ENCODE measurements at places on chromosomes 1 and 21.
A peak's percentile ranks its signal among the peaks of the same experiment; 100 is the strongest.

DNA sequence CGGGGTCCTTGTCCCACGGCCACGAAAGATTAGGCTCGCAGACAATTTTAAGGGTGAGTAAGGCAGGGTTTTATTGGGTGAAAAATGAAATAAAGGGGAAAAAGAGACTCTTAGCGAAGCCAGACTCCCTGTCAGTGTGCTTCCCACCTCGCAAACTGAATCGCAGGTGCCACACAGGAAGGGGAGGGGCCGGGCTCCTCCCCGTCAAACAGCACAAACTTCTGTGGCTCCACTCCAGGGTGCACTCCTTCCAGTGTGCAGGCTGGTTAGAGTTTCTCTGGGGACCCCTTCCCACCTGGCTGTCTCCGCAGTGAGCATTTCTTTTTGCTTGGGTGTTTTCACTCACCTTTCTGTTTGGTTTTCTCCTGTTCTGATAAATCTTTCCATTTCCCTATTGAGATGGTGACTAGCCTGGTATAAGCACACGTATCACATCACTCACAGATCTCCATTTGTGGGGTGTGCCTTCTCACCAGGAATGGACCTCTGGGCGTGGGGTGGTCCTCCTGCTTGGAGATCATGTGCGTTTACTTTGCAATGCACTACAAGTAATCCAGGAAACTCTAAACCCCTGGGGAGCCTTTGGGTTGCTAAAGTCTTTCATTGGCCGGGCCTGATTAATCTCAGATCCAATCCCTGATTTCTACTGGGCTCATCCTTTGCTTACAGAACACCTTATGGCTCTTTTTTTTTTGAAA, 37.6 kb upstream of the GALNT2 start:
- DNase-seq: no peak

GRCh38 chr21:29117372-29117955, 13.0 kb upstream of the MAP3K7CL start:
- DNase-seq: no peak

GRCh38 chr21:41746744-41747006, 20.2 kb downstream of the RIPK4 start:
- no peak for DNase-seq

DNA sequence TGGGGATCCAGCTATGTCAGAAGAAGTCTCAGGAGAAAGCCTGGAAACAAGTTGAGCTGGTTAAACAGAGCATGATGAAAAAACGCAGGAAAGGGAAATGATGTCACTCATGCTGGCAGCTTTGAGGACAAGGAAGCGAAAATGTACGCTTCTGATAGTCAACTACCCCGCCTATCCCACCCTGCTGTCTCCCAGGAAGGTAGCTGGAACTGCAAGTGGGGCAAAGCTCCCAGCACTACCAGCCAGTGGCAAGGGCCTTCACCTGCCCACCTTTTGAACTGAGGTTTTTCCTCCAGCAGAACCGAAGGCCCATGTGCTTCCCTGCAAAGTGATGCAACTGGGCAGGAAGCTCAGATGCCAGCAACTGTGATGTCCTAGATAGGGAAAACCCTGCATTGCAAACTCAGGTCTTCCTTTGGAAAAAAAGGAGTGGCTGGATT, 6.3 kb upstream of the IL20 start:
- DNase-seq: no peak

DNA sequence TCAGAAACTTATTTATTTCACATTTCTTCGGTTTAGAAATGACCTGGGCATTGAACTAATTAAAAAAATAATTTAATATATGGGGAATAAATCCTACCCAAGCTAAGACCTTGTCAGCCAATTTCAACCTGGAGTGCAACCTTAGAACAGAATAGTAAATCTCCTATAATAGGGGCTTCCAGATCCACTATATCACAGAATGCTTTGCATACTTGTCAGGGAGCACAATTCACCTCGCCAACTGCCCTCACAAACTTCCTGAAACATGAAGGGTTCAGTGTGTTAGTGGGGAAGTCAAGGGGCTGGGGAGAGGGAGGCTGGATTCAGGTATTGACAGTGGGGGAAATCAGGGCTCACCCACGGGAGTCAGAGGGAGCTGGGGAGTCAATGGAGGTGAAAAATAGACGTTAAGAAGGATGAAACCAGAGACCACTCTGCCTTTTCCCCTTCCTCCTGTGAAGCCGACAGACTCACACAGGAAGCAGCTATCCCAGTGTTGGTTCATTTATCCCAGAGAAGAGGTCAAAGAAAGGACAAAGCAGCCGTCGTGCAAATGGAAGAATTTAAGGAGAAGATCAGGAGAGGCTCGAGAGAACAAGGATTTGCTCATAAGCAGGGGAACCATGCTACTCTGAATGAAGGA, 453.3 kb downstream of the NUF2 start:
- no peak for DNase-seq

DNA sequence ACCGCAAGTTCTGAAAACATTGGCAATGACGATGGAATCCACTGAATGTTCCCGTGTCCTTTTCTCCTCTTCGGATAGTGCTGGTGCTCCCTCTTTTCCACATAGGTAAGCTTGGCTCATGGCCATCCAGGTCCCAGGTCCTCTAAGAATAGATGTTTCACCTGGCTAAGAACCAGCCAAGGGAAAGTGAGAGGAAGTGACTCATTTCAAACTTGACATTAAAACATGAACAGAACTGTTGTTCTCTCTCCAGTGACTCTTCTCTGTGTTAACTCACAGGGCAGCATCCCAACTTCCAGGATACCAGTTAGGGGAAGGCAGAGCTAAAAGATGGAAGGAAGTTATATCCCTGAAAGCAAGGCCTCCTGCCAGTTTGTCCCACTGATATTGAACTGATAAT, 493.8 kb upstream of the CHRM3 start:
- DNase-seq: no peak

DNA sequence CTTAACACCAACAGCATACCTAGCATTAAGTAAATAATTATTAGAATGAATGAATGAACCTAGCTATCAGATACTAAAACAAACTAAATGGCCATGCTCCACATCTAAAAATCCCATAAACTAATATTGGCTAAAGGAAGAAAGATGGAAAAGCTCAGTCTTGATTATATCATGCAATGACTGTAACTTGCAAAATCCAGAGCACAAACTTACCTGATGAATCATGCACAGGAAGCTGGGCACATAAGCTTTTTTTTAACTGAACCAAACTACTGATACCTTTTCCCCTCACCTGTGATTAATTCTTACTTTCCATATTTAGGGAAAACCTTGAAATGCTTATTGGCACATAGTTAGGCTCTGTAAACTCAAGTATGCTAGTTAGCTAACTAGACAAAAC, 70.2 kb downstream of the KIF14 start:
- DNase-seq: peak; percentile 42

DNA sequence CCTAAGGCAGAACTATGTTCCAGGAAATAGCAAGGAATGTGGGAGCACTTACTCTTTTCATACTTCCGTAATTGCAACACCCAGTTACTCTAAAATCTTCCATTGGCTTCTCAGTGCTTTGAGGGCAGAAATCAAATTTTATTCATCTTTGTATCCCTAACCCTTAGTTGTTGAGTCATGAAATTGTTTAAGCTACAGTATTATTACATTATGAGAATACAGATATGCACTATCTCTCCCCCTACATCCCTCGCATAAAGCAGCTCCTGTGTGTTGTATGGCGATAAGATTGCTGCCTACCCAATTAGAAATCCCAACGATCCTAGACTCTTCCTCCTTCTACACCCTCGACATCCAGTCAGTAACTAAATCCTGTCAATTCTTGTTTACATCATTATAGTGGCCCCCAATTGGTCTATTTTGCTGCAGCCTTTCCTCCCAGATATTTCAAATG, 2.6 kb downstream of the AIDA start:
- peak; percentile 21 for DNase-seq

DNA sequence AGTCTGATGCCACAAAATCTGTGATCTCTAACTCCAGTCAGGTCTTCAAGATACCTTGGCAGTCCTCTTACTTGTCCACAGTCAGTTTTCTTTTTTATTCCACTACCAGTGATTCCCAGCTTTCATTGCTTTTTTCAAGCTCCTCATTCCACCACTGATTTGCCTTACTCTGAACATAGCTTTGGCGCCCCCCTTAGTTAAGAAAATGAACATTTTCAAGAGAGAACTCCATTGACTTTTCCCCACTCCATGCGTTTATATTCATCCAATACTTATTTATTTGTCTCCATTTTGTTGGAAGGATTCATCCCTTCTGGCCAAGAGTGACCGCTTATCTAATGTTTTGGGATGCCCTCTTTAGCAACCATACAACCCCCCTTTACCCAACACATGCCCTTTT, 33.9 kb upstream of the IPO9 start:
- no peak for DNase-seq

DNA sequence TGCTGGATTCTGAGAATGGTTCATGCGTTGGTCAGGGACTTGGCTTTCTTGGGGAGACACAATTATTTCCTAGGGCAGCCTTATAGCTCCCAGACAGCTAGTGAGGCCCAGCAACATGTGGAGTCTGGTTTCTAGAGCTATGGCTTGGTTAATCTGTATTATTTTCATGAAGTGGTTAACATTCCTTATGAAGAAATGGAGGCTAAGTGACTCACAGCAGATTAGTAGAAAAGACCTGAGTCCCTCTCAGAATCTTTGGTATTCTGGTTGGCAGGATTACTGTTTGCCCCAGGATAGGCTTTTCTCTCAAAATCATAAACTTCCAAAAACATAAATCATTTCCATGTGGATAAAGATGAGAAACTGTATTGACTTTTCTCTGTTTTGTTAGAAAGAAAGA, 42.3 kb downstream of the DUSP10 start:
- peak; percentile 89 for DNase-seq

DNA sequence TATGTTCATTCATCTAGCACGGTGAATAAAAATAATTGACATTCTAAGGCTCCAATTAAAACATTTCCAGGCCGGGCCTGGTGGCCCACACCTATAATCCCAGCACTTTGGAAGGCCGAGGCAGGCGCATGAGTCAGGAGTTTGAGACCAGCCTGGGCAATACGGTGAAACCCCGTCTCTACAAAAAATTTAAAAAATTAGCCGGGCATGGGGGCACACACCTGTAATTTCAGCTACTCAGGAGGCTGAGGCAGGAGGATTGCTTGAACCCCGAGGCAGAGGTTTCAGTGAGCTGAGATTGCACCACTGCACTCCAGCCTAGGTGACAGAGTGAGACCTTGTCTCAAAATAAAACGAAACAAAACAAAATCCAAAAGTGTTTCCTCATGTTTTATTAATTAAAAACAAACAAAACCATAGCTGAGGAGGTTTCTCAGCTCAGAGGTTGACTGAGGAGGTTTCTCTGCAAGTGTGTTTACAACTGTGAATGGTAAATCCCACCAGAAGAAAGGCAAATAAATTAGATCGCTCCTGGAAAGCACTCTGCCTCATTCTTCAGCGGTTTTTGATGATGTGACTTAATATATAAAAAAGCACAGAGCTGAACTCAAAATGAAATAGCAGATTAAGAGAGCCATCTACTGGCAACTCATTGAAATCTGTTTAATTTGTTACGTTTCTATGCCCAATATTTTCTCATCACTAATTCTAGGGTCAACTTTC, 37.7 kb upstream of the ATG4C start:
- peak; percentile 57 for DNase-seq

- DNase-seq: no peak
Observed at GRCh38 chr1:40386796-40387195, 13.3 kb downstream of the SMAP2 start.

GRCh38 chr1:204254031-204254661, 40.4 kb upstream of the GOLT1A start:
- DNase-seq: peak; percentile 83

DNA sequence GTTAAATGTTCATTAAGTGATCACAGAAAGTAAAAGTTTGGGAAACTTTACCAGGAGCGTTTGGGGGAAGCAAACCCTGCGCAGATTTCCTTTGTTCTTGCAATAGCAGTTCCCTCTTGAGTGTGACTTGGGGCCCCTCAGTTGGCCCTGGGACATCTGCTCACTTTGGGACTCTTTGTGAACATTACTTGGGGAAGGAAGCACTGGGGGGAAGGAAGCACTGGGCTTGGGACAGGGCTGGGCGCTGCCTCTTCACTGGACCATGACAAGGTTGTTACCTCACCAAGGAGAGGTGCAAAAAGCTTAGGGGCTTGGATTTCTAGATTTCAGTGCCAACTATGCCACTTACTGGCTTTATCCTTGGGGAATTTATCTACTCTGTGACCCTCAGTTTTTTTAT, 63.5 kb downstream of the ETS2 start:
- DNase-seq: no peak

- DNase-seq: no peak
Observed at GRCh38 chr1:222107975-222108374, 366.1 kb upstream of the DUSP10 start.

DNA sequence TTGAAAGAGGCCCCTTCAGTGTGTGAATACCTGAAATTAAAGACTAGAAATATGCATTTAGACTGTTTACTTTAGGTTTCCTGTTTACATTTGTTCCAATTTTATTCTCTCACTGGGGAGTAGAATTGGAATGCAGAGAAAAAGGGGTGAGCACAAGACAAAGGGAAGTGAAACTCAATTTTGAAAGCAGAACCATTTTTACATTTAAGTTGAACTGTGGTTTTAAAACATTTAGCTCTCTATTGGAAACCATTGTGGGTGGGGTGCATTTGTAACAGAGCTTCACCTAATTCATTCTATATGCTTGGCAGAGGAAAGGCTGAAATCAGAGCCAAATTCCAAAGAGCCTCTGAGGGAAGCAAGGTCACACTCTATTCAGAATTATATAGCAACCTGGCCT, 235.3 kb upstream of the C1orf105 start:
- DNase-seq: no peak

DNA sequence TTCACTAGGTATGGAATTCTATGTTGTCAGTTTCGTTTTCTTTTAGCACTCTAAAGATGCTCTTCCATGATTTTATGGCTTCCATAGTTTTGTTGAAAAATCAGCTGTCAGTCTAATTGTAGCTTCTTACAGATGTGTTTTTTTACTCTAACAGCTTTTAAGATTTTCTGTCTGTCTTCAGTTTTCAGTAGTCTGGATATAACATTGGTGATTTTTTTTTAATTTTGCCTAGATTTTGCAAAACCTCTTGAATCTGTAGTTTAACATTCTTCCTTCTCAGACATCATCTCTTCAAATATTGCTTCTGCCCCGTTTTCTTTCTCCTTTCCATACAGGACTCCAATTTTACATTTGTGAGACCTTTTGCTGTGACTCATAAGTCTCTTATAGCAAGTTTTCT, 17.9 kb upstream of the DYRK1A start:
- DNase-seq: no peak

DNA sequence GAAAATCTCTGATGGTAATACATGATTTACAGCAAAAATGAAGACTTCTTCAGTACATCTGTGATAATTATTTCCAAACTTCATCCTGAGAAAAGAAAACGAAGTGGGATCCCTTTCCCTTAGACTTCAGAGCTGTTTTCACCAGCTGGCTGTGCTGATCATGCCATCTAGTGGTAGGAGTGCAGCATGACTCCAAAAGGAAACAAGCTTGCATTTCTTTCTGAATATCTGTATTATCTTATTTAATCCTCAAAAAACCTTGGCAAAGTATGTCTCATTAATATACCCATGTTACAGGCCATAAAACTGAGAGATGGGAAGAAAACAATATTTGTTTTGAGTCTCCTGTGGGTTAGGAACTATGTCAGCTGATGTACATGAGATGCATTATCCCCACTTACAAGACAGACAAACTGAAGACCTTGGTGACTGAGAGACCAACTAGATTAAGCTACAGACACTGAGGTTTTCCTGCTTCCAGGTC, 9.8 kb upstream of the GJA8 start:
- DNase-seq: peak; percentile 51
